ENCODE measurements at places on chromosomes 3 and 15.

- no peak for DNase-seq
Observed at GRCh38 chr15:88480981-88481380, 13.5 kb downstream of the MRPS11 start.

DNA sequence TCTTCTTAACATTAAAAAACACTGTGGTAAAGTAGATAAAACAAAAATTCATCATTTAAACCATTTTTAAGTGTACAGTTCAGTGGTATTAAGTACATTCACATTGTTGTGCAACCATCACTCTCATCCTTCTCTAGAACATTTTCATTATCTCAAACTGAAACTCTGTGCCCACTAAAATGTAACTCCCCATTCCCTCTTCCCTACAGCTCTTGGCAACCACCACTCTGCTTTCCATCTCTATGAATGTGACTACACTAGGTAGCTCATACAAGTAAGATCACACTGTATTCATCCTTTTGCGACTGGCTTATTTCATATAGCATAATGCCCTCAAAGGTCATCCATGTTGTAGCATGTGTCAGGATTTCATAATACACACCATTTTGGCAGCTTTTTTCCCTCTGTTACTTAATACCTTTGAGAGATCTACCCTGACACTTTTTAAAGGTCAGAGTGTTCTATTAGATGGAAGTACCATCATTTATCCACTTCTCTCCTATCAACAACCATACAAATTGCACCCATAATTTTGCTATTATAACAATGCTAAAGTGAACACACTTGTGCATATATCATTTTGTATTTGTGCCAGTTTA, 42.9 kb upstream of the FRMD4B start:
- no peak for DNase-seq

- no peak for DNase-seq
Observed at GRCh38 chr15:72801590-72802325, 18.2 kb upstream of the ADPGK start.

DNA sequence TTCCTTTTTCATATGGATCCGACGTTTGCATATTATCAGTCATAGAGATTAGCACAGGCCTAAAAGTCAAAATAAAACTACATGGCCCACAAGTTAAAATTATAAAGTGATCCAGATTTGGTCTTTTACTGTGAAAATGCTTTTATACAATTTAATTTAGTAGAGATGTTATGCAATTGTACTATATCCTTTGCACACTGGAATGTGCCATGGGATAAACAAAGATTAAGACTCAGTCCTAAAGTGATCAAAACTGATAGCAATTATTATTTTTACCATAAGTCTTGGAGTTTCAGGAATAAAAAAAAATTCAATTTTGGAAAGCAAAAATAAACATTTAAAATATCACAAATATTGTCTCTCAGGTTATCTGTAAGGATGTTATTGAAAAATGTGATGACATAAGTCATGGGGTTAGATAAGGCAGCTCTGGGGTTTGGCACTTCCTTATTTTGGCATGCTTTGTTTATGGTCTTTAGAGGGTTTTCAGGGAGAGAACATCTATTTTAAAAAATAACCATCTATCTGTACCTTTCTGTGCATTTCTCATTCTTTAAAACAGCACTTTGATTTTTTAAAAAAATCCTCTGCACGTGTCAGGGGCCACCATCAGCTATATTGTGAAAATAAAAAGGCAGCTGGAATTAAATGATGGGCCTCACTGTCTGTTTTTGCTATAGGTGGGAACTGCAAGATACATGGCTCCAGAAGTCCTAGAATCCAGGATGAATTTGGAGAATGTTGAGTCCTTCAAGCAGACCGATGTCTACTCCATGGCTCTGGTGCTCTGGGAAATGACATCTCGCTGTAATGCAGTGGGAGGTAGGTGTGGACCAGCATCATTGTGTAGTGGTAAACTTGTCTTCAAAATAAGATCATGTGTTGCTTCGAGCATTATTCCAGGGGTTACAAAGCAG, 67.3 kb downstream of the TGFBR2 start:
- DNase-seq = no peak

DNA sequence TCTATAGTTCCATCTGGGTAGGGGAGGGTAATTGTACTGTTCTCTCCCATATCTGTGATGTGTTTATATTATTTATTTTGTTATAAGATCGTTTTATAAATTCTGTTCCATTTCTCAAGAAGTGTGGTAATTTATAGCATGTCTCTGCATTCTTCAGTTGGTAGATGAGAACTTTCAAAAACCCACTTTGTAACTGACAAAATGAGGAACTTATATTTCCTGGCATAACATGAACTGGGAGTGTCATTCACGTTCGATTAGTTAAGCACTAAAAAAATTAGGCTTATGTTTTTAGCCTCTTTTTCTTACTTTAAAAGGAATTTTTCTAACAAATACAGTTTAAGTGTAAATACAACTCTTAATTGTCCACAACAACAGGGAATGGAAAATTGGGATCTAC, 230.8 kb downstream of the CGGBP1 start:
- DNase-seq = no peak

DNA sequence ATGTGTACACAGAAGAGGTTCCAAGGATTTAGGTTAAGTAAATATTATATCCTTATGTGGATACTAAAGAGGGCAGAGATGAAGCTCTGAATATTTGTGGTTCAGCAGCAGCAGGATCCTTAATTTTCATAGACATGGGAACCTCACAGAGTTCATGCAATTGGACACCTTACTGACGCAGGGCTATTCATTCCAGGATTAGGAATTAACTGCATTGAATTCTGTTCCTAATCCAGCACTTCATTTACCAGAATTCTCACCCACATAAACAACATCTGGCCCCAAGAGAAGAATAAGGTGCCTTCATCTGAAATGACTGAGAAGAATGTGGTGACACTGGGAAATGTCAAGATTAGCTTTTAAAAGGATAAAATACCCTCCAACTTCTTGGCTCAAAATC, 62.4 kb downstream of the ADAMTS9 start:
- no peak for DNase-seq

Measured in hindlimb muscle (tissue), 1 donor.